ENCODE measurements at places on chromosomes 3 and 15. TPM values are rescaled to one million over a fixed set of nuclear protein-coding genes. Genes with fewer than 3 reads are reported as not detected.

GRCh38 chr3:119729996-119730395, 27.2 kb downstream of the CFAP91 start:
- DNase-seq = no peak

DNA sequence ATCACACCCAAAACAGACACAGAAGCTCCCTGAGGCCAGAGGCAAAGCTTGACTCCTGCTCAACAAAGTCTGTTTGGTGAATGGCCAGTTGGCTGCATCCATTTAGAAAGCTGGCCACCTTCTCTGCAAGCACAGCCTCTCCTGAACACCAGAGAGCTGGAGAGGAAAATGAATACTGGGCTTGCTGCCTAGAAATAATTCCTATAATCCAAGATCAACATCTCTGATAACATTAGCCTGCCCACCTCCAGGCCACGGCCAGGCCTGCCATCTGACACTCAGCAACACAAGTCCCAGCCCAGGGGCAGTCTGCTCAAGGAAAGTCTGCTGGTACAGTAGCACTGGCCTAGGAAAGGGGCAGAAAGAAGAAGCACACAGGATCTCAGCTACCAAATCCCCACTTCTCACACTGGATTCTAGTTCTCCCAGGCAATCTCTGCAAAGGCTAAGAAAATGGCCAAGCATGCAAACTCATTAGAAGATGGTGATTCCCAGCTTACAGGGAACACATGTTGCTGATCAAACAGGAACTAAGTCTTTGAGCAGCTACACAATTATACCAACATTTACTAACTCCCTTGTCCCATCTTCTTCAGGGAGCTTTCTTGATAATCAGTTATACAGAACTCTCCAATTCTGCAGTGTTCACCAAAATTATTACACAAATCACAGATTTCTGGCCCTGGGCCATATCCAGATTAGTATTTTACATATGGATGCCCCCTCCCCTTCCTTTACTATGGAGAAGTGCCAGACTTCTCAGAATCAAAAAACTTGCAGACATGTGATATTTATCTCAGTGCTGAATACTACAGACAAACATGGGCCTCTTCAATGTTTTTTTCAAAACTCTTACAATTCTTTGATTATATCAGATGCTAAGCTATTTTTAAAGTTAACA, 9.9 kb downstream of the TBC1D2B start:
- DNase-seq = no peak

GRCh38 chr15:31081588-31082250, 19.8 kb downstream of the TRPM1 start:
- no peak for DNase-seq

DNA sequence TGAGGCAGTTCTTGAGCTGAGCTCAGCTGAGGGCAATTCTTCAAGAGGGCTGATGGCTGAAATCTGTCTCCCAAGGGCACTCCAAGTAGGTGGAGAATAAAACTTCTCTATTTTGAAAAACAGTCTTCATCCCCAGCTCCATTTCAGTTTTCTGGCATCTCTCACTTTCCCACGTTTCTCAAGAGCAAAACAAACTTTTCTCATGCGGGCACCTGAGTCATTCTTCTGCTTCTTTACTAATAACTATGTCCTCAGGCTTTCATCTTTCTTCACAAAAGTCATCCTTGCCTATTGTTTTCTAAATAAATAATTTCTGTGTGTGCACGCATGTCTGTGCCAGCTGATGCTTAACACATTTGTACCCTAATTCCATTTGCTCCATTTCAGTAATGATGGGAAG, 96.1 kb upstream of the NUDT16 start:
- DNase-seq = no peak

DNA sequence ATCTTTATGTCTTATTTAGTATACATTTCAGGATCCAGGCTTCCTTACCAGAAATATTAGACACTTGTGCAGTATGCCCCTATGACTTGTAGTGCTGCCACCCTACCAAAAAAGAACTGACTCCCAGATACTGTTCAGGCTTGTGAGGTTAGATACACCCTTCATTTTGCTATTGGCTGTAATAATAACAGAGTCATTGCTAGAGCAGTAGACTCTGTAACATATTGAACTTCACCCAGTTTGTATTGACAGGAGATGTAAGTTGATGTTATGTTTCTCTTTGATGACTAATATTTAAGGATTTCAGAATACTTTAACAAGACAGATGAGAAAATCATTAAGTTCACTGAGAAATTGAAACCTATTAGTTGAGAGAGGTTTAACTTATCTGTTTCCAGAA, 32.9 kb downstream of the RNF111 start:
- DNase-seq = no peak

DNA sequence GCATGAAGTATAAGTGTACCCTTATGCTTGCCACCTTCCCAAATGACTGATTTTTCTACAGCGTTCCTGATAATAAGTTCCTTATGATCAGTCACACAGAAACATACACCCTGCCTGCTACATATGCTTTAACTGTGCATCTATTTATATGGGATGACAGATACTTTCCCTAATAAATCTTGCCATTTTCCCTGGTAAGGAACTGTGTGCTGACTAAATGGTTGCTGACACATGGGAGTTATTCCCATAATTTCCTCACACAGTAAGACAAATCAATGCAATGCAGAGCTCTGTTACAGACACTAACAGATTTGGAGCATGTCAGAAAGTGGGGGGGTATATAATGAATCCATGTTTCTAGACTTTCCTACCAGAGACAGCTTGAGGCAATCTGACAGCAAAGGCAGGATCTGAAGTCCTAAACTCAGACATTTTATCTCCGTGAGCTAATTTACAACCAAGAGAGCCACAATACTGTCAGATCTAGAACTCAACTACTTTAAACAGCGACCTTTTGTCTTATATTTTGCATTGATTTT, 86.9 kb upstream of the TCF12 start:
- no peak for DNase-seq

DNA sequence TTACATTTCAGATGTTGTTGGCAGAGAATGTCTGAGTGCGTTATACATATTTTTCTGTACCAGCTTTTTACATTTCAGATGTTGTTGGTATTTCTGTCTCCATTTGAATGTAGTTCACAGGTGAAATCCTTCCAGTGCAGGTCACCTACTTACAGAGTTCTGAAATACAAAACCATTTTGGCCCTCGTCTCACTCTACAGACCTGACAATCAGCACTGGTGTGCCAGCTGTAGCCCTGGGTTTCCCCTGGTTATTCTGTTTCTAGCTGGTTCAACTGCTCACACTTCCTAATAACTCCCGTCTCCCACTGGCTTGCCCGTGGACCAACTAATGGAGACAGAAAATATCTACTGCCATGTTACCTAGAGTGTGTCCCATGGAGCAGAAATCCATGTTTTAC, 87.5 kb upstream of the CDIN1 start:
- no peak for DNase-seq

GRCh38 chr3:69044608-69045007, 7.5 kb downstream of the TMF1 start:
- no peak for DNase-seq

GPR27 gene
- not detected for total RNA-seq

ITPKA gene
- 15.0 TPM for total RNA-seq
